Hindlimb muscle (tissue), 1 donor: ENCODE measurements at places on chromosomes 1 and 21.
A peak's percentile ranks its signal among the peaks of the same experiment; 100 is the strongest.

DNA sequence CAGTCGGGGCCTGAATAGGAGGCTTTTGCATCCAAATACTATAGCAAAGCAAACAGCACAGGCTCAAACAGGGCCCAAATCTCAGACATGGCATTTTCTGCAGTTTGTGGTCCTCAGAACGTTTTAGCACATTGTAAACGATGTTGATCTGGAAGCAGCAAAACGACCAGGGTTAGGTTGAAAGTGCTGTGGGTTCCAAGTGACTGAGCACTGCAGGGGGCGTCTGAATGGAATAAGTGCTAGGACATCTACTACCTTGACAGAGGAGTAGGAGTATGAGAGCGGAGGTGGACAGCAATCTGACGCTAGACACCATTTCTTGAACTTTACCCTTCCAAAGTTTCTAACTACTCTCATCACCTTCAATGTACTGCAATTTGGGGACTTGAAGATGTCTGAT is 214.9 kb downstream of the BARHL2 start:
- no peak for DNase-seq

- DNase-seq = peak; percentile 41
Observed at GRCh38 chr21:25733859-25734653, 648 bp downstream of the ATP5PF start.

- no peak for DNase-seq
Observed at GRCh38 chr1:186620566-186621350, 59.5 kb downstream of the PTGS2 start.

DNA sequence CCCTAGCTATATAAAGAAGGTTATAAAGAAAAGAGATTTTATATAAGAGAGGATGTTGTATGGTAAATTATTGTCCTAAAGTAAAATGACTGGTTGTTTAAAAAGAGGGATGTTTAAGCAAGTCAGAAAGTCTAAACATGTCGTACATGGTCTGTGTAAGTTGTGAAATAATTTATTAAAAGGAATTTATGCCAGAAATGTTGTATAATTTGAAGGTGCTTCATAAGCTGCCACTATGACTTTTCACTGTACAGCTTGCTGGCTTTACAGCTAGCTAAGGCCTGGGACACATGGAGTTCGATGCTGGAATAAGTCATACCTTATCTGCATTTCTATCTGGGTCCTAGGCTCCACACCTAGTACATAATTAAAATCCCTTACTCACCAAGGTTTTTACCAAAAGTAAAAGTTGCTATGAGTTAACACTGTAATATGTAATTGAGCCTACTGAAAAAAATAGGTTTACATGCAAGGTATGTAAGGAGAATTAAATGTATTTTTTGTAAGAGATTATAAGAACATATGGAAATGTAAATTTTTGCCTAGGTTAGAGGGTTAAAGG is 59.0 kb upstream of the EDEM3 start:
- no peak for DNase-seq

GRCh38 chr1:85607921-85608265 is 27.3 kb downstream of the CCN1 start:
- no peak for DNase-seq
